ENCODE measurements at places on chromosomes 11 and 22.

- DNase-seq, result no peak
Observed at GRCh38 chr11:61281581-61282250, 13.4 kb downstream of the VWCE start.

DNA sequence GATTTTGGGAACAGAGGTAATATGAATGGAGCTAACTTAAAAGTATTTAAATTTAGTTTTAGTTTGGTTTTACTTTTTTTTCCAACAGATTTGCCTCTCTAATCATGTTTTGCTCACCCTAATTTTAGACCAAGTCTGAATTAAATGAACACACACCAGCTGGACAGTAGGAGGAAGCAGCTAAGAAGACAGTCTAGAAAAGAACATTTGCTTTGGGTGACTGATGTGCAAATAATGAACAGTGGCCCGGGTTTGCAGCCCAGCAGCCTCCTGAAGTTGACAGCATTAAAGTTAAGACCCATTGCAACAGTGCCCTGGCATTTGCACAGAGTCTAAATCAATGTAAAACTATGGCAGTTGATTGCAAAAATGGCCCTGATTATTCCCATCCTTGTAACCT is 66.4 kb upstream of the SORL1 start:
- no peak for DNase-seq

DNA sequence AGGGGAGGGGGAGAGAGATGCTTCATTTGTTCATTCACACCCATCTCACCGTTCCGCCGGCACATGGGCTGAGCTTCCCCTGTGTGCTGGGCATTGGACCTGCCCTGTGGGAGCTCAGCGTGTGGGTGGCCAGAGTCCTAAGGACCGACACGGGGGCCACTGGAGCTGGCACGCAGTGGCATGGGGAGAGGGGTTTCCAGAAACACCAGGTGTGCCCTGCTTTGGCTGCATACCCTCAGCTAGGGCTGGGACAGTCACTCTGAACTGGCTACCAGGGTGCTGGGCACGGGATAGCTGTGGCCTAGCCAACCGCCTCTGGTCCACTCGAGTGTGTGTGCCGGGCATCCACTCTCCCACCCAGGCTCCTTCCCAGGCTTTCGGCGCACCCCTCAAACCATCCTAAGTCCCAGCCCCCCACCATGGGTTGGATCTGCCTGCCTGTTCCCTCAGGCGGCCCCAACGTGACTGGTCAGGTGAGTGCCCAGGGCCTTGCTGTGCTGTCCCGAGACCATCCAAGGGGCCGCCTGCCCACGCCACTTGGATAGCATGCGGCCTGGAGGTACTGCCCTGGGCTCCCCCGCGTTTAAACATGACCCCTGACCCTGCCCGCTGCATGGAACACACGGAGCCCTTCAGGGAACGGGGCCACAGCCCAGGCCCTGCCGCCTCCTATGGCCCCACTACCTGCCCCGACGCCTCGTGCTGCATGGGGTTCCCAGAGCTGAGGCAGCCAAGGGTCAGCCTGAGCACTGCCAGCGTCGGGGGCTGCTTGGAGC is 51.6 kb upstream of the LINC01488 start:
- no peak for DNase-seq

DNA sequence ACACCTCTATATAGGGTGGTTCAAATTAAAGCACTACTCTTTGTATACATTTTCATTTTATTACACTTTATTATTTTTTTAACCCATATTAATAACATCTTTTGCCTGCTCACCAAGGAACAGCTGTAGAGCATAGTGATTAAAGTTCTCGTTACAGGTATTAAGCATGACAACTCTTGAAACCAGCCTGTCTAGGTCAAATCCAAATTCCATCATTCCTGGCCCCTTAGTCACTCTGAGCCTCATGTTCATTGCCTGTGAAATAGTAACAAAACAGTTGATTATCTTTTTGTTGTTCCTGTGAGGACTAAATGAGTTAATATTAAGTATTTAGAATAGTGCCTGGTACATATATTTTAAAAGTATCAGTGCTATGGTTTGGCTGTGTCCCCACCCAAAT is 334.5 kb downstream of the RAB38 start:
- DNase-seq, result no peak

- no peak for DNase-seq
Observed at GRCh38 chr11:7671347-7672215, 1.7 kb downstream of the CYB5R2 start.

- no peak for DNase-seq
Observed at GRCh38 chr11:33893711-33894397, 2.0 kb upstream of the LMO2 start.

DNA sequence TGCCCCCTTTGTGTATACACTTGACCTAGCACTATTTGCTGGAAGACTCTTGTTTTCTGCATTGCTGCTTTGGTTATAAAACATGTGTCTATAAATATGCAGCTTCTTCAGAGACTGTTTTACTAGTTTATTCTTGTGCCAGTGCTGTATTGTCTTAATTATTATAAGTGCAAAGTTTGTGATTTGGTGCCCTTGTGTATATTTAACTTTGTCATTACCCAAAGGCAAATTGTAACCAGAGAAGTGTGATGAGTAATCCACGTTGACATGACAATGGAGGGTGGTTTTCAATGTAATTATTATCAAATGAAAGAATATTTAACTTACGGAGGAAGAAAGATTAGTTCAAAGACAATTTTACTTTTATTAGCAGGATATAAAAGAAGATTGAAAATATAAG is 75.0 kb upstream of the PRODH start:
- DNase-seq, result no peak

GRCh38 chr11:15569305-15570025 is 454.7 kb downstream of the INSC start:
- no peak for DNase-seq

- DNase-seq, result no peak
Observed at GRCh38 chr11:119025541-119025940, 5.1 kb downstream of the SLC37A4 start.

GRCh38 chr11:92642177-92642931 is 327.1 kb upstream of the MTNR1B start:
- no peak for DNase-seq

DNA sequence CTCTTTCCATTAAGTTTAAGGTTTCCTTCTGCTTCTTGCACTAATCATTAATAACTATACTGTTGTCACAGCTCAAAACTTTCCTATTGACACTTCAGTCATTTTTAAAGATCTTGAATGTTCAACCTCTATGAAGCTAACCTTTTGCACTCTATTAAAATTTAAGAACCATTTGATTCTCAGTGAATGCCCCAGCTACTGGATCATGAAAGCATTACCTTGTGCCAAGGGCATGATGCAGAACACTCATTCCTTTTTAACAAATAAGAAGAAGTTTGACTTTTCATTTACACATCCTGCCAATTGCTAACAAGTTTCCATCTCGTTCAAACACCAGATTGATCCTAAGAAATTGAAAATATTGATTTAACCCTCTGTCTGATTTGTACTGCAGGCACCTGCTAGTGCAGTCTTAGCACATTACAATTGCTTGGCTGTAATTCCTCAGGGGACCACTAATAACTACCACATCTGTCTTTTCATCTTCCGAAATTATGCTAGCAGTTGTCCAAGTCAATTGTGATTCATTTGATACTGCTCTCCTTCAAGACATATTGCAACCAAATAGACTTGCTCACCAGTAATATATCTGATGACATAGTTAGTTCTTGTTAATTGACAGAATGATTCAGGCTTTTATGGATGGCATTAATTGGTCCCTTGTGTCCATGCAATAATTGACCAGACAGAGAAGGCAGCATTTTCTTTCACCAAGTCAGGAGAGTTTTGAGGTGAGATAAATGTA is 158.4 kb downstream of the TEAD1 start:
- no peak for DNase-seq

- no peak for DNase-seq
Observed at GRCh38 chr11:60781981-60782316, 3.2 kb upstream of the MS4A10 start.

DNA sequence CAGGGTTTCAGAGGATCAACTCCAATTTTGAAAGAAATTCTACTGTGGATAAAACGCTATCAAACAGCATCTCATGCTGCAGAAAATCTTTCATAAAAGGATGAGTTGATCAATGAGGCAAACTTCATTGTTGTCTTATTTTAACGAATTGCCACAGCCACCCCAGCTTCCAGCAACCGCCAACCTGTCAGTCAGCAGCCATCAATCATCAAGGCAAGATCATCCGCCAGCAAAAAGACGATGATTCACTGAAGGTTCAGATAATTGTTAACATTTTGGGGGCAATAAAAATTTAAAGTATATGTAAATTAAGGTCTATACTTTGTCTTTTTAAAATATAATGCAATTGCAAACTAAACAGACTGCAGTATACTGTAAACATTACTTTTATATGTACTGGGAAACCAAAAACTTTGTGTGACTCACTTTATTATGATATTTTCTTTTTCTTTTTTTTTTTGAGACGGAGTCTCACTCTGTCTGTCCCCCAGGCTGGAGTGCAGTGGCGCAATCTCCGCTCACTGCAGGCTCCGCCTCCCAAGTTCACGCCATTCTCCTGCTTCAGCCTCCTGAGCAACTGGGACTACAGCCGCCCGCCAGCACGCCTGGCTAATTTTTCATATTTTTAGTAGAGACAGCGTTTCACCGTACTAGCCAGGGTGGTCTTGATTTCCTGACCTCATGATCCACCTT is 155.3 kb upstream of the SYN3 start:
- DNase-seq, result no peak

DNA sequence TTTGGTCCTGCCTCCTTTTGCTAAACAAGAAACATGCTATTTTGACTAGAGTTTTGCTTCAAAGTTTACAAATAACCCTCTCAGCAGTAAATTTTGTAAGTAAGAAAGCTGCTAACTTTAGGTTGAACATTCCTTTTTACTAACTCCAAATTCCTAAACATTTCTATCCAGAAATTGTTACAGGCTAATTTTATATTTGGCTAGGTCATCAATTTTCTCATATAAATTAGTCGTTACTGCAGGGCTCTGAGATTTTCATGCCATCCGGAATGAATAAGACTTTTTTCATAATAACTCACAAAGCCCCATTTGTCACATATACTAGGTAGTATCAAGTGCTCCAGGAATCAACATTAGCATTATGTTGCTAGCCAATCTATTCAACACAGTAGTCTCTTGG is 143.1 kb downstream of the METTL15 start:
- no peak for DNase-seq

DNA sequence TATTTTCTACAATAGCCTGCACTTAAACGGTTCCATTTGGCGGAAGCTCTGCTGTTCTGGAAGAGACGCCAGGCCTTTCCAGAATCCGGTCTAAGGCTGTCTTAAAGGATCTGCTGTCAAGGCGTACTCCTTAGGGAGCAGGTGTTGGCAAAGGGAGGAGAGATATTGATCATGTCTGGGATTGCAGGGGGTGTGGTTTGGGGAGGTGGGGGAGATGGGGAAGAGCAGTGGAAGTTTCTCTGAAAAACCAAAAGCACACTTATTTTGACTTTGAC is 22.5 kb upstream of the WNT11 start:
- no peak for DNase-seq
